AG10803 (cell line): ENCODE measurements at places on chromosomes 3 and 15.

DNA sequence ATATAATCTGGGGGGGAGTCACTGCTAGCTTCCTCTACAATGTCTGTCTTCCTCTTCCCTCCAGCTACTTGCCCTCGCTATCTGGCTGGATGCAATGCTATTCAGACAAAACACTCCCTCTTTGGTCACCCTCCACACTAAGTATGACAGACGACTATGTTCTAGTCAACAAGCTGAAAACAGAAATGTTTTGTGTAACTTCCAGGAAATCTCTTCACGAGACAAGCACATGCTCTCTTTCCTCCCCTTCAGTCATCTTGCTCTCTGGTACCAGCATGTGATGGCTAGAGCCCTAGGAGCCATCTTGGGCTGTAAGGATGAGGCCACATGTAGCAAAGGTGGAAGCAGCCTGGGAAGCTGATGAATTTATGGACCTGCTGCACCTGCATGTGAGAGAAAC lies 151.3 kb downstream of the ARRDC4 start:
- no peak for DNase-seq

DNA sequence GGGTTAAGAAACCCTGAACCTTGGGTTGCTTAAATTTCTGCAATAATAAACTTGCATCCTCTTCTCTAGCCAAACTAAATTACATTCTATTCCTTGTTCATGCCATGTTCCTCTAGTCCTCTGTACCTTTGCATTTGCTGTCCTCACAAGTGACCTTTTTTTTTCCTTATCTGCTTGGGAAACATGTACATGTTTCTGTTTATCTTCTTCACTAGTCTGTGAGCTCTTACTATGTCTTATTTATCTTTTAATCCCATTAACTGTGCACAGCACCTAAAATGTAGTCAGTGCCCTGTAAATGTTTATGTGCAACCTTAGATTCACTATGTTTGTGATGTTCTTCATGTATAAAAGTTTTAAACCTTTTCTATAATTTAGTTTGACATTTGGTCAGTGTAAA lies 61.9 kb downstream of the REC114 start:
- no peak for DNase-seq

DNA sequence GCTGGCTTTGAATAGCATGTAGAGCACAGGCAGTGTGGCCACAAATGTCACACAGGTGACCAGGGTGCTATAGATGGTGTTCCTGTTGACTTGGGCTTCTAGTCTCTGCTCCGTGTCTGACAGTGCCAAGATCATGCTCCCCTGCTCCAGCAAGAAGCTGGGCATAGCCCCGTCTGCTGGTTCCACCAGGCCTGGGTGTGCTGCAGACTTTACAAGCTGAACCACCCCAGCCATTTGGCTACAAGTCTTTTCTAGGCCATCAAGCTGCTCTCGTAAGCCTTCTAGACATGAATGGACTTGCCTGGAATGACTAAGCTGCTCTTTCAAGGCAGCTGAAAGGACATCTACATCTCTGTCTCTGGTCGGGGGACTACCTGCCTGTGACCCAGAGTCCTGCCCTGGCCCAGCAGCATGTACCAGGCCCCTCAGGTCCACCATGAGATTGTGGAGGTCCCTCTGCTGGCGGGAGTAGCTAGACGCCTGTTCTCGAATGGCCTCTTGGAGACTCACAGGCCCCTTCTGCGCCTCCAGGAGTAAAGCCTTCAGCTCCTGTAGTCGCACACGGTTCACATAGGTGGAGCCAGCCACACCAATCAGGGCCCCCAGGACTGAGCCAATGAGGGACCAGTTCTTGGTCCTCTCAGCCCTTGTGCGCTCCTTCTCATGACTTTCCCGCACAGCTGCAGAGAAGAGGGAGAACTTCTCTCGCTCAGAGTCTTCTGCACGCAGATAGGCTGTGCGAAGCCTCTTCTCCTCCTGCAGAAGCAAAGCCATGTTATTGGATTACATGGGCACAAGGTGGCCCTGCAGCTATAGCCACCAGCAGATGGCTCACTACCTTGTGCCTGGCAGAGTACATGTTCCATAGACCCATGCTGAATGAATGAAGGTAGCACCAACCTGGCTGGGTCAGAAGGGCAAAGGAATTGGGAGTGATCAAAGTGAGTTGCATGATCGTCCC lies 2.8 kb upstream of the PLXNB1 start:
- peak; percentile 17 for DNase-seq

DNA sequence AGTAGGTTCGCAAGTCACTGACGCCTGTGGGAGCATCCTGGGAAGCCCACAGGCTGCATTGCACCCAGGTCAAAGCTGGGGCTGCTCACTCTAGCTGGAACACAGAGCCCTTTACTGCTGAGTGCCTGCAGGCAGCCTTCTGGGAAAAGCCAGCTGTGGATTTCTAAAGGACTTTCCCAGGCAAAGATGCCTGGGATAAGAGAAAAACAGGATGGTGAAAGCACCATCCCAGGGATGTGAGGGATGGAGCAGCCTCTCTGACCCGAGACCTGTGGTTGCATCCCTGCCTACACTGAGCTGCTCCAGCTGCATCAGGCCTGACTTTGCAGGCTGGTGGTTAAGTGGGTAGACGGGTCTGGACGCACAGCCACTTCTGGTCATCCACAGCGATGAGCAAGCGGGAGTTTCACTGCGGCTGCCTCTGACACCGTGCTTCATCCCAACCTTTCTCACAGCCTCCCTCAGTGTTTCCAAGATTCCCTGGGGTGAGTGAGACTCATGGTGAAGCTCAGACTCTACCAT lies 52.5 kb upstream of the AMOTL2 start:
- DNase-seq = peak; percentile 88

- no peak for DNase-seq
Observed at GRCh38 chr3:196412704-196413103, 19.5 kb downstream of the UBXN7 start.

GRCh38 chr3:4756855-4757574 lies 222.2 kb upstream of the BHLHE40 start:
- DNase-seq = no peak

- DNase-seq = no peak
Observed at GRCh38 chr3:140762746-140763145, 84.9 kb downstream of the TRIM42 start.

DNA sequence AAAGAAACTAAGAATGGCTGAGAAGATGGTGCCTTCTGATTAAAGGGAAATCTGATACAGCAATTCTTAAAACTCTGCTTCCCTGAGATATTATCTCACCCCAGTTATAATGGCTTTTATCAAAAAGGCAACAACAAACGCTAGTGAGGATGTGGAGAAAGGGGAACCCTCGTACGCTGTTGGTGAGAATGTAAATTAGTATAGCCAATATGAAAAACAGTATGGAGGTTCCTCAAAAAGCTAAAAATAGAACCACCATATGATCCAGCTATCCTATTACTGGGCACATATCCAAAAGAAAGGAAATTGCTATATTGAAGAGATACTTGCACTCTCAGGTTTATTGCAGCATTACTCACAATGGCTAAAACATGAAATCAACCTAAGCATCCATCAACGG lies 65.1 kb downstream of the GOLIM4 start:
- no peak for DNase-seq

GRCh38 chr3:16476636-16477035 lies 36.9 kb downstream of the RFTN1 start:
- peak; percentile 76 for DNase-seq

GRCh38 chr3:122940628-122941086 lies 86.9 kb downstream of the SEMA5B start:
- DNase-seq = peak; percentile 46

GRCh38 chr3:58366699-58367098 lies 34.0 kb downstream of the PXK start:
- peak; percentile 29 for DNase-seq

GRCh38 chr3:45666757-45667431 lies 22.3 kb upstream of the SACM1L start:
- DNase-seq = peak; percentile 61

DNA sequence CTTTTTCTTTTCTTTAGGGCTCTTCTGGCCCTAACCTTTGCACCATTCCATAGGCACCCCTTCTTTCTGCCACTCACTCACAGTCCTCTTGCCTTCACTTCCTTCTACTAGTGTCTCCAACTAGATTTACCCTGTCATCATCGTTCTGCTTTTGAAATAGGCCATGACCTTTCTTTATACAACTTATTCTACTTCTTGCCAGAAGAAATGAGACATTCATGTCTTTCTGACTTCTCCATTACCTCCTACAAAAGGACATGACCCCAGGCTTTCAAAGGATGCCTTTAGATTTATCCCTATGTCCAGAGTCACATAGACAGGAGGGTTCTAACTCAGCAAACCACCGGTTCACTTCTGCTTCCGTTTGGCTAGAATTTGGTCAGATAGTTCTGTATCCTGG lies 336.4 kb upstream of the LRRFIP2 start:
- DNase-seq = no peak

DNA sequence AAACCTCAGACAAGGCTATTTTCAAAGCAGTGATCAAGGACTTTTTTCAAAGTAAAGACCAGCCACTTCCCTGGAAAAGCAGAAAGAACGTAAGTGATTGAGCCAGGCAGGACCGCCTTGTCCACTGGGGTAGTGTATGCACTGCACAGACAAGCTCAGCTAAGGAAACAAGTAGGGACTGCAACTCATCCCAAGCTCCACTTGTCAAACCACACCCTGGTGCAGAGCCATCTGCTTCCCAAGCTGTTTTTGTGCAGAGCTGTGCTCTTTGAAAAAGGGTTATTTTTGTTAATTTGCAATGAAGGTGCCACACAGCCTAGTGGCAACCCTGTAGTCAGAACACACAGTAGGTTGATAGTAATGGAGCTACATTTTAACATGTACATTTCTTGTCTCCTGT lies 193.3 kb downstream of the ADAMTS9 start:
- no peak for DNase-seq

DNA sequence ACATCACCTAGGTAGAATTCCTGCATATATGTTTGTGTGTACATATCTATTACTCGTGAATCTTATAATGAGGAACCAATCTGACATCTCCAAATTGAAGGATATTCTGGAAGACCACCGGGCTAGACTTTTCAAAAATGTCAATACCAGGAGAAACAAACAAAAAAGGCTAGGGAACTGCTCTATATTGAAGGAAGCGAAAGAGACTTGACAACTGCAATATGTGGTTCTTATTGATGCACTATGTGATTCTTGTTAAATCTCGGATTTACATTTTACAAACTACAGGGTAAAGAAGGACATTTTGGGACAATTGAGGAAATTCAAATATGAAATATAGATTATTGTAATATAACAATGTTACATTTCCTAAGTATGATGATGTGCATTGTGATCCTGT lies 137.5 kb upstream of the CCDC54 start:
- DNase-seq = no peak

- DNase-seq = peak; percentile 67
Observed at GRCh38 chr15:40217166-40217824, 21.6 kb upstream of the PAK6 start.

DNA sequence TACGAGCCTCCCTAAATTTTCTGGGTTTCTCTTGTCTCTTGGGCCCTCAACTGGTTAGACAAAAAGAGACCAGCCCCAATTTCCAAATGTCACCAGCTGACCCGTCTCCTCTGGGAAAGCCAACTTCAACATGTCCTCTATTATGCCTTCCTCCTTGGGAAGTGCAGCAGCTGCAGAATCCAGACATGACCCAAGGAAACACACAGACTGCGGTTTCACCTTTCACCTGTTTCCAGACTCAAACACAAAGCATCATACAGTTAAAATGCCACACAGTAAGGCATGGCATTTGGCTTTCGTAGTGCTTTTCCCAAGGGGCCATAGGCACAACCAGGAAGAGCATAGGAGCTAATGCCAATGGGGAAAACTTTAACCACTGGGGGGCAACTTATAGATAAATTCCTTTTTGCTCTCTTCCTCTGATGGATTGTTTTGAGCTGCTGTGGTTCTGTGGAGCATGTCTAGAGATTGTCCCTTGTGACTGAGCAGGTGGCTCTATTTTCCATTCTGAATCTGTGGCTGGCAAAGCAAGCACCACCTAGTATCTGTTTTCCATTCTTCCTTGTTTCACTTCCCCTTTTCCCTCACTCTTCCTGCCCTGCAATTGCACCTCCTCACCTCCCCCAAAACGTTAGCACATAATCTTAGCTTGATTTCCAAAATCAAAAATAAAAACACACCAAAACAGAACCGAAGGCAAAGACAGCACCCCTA lies 49.3 kb downstream of the HHLA2 start:
- no peak for DNase-seq

- no peak for DNase-seq
Observed at GRCh38 chr3:143450632-143451031, 331.1 kb downstream of the CHST2 start.

GRCh38 chr3:128277378-128278069 lies 124.2 kb downstream of the EEFSEC start:
- no peak for DNase-seq

- no peak for DNase-seq
Observed at GRCh38 chr3:139715166-139715565, 37.4 kb upstream of the NMNAT3 start.

- DNase-seq = peak; percentile 41
Observed at GRCh38 chr15:94164202-94164807, 67.1 kb upstream of the MCTP2 start.

GRCh38 chr3:127459891-127460290 lies 130.6 kb downstream of the TPRA1 start:
- DNase-seq = no peak

GRCh38 chr3:188453431-188454384 lies 299.8 kb downstream of the LPP start:
- DNase-seq = no peak

- no peak for DNase-seq
Observed at GRCh38 chr3:128803307-128803706, 76.1 kb upstream of the ACAD9 start.

DNA sequence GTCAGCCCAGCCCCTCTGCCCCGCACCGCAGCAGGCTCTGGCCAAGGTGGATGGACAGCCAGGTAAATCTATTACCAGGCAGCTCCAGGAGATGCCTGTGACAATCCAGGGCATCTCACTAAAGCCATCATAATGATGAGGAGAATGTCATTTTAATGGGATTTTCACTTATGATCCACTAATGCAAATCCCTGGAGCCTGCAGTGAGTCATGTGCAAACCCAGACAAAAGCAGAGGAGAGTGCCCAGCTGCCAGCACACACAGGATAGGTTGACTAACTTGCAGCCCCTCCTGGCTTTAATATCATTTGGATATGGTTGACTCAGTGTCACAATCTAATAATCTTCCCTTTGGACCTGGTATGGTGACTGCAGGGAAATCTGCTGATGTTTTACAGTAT lies 206.9 kb upstream of the TRIM42 start:
- DNase-seq = no peak

DNA sequence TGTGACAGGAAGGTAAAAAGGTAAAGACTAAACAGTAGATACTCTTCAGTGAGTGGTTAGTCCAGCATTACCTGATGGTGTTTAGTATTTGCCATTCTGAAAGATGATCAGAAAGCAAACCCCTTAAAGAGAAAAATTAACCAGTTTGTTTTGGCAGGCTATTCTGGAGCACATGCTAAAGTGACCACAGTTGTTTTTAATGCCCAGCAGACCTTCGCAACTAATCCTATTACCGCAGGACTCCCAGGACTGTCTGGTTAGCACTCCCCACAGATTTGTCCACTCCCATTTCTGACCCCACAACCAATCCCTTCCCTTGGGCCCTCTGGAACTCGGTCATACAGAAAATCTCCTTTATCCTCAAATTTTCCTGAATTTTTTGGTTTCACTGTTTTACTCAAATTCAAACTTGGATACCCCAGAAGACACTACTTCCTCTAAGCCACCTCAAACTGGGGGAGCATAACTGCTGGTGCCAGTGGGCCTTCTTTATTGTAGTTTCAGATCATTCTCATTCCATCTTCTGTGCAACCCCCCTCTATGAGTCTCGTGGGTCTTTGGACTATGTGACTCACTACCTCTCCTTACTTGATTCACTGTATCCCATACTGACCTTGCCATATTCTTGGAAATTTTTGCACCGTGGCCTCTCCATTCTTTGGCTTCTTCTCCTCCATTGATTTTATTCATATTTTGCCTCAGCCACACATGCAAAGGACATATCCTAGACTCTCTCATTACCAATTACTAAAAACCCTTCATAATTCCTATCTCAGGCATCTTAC lies 104.4 kb downstream of the RBMS3 start:
- DNase-seq = peak; percentile 71
